ENCODE measurements at places on chromosomes 5 and 9.
A peak's percentile ranks its signal among the peaks of the same experiment; 100 is the strongest.

GRCh38 chr5:176365351-176366231 is at the start of gene ARL10:
Gene ARL10, plus strand, starts transcription at chr5:176365487. Its CDS starts 77 bp downstream, at chr5:176365564.
- peak; percentile 14 for DNase-seq

GRCh38 chr5:133360693-133361472 is 251.5 kb downstream of the FSTL4 start:
- DNase-seq, result no peak

- DNase-seq, result no peak
Observed at GRCh38 chr9:100354121-100354800, 1.5 kb upstream of the TEX10 start.

- no peak for DNase-seq
Observed at GRCh38 chr5:54093861-54094260, 216.5 kb downstream of the ARL15 start.

- no peak for DNase-seq
Observed at GRCh38 chr5:111670826-111671492, 86.0 kb downstream of the NREP start.

DNA sequence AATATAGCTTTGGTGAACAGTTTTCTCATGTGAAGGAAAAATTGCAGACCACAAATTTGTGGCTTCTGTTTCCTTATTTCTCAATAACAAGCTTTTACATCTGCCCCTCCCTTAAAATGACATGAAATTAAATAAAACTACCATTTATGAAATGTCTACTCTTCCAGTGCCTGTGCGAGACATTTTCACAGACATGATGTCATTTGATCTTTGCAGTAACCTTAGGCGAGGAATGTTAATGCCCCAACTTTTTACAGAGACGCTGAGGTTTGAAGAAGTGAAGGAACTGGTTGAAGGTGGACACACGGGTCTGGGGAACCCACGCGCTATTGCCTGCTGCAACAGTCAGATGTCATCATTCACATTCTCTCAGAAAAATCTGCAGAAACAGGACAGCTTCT is 61.5 kb downstream of the OSTF1 start:
- DNase-seq, result no peak

DNA sequence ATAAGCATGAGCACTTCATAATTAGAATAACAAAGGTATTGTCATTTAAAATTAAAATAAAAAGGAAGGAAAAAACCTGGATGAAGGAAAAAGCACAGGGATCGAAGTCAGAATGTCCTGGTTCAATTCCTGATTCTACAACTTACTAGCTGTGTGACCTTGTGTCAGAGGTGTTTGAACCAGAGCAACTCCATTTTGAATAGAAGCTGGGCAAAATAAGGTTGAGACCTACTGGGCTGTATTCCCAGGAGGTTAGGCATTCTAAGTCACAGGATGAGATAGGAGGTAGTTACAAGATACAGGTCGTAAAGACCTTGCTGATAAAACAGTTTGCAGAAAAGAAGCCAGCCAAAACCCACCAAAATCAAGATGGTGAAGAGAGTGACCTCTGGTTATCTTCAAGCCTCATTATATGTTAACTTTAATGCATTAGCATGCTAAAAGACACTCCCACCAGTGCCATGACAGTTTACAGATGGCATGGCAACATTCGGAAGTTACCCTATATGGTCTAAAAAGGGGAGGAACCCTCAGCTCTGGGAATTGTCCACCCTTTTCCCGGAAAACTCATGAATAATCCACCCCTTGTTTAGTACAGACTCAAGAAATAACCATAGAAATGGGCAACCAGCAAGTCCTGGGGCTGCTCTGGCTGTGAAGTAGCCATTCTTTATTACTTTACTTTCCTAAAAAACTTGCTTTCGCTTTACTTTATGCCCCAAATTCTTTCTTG is 412.7 kb downstream of the PIK3R1 start:
- DNase-seq, result no peak

- no peak for DNase-seq
Observed at GRCh38 chr5:57850109-57850508, 367.5 kb upstream of the ACTBL2 start.

- DNase-seq, result no peak
Observed at GRCh38 chr5:6545036-6545693, 87.7 kb downstream of the NSUN2 start.

DNA sequence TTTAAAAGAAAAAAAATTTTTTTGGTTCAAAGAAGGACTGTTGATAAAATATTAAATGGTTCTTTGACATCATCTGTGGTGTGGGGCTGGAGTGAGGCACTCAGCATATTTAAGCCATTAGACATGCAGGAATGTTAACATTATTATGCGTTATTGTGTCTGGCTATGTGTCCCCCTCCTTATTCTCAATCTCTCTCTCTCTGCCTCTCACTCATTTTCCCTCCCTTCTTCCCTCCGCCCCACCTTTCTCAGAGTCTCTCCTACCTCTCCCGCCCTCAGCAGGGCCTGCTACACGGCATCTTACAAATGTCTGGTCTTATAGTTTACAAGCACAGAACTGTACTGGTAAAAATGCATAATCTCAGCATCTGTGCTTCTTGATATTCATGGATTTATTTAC is 287.8 kb upstream of the TMEM161B start:
- DNase-seq, result no peak

GRCh38 chr5:515273-515836 is 8.9 kb downstream of the SLC9A3 start:
- no peak for DNase-seq

DNA sequence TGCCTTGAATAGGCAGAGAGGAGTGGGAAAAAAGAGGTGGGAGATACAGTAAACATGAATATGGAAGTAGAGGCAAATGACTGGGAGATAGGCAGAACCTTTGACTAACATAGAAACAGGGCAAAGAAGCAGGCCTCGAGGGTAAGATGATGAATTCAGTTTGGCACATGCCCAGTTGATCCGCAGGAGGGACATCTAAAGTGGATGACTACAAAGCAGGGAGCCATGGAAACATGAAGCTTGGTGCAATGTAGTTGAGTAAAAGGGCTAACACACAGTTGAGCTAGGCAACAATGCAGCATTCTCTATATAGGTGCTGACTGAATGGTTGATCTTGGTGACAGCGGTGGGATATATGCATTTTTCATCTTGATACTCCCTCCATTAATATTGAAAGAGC is 253.8 kb downstream of the DMRT2 start:
- DNase-seq, result no peak

- no peak for DNase-seq
Observed at GRCh38 chr5:159763562-159763961, 152.7 kb upstream of the ADRA1B start.

DNA sequence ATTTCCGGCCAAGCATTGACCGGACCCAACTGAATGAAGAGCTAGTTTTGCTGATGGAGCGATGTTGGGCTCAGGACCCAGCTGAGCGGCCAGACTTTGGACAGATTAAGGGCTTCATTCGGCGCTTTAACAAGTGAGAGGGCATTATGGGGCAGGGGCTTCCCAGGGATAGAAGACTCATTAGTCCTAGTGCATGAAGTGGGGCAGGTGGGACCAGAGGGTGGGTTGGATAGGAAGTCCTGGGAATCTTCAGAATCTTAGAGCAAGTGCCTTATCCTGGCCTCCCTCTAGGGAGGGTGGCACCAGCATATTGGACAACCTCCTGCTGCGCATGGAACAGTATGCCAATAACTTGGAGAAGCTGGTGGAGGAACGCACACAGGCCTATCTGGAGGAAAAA is 6.0 kb downstream of the SPAG8 start:
- DNase-seq, result no peak

DNA sequence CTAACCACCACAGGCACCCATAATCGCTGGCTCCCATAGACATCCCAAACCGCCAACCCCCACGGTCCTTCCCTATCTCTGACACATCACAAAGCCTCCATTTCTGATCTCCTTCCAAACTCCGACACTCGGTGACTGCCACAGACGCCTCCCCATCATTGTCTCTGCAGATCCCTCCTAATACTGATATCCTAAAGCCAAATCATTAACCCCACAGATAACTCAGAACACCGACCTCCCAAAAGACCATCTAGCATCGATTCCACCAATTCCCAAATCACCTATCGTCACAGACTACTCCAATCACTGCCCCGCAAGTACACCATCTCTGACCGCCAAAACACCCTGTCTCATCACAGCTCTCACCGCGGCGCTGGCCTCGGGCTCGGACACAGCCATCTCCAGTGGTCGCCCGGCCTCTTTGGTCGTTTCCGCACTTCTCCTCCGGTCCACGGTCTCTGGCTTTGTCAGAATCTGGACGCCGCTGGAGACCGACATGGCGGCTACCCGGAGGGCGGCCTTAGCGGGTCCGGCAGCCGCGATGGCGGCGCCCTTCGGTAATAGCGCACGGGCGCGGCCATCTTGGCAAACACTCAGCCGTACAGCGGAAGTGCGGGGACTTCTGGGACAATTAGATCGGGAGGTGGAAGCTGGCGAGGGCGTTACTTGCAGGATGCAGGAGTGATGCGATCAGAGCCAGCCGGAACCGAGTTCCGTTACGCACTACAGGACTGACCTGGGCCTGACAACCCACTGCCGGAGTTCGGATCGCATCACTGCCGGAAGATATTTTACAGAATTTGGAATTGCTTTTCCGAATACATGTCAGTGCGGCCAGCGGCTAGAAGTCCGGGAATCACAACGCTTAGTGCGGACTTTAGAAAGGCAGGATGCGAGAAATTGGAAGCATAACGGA is at the start of gene ZFP37:
Gene ZFP37, minus strand, starts transcription at position 534 of the 916 bp plus-strand sequence. Its CDS starts 36 bp downstream, at position 498.
- DNase-seq, result peak; percentile 57

- no peak for DNase-seq
Observed at GRCh38 chr5:131756942-131757341, 39.9 kb downstream of the FNIP1 start.

DNA sequence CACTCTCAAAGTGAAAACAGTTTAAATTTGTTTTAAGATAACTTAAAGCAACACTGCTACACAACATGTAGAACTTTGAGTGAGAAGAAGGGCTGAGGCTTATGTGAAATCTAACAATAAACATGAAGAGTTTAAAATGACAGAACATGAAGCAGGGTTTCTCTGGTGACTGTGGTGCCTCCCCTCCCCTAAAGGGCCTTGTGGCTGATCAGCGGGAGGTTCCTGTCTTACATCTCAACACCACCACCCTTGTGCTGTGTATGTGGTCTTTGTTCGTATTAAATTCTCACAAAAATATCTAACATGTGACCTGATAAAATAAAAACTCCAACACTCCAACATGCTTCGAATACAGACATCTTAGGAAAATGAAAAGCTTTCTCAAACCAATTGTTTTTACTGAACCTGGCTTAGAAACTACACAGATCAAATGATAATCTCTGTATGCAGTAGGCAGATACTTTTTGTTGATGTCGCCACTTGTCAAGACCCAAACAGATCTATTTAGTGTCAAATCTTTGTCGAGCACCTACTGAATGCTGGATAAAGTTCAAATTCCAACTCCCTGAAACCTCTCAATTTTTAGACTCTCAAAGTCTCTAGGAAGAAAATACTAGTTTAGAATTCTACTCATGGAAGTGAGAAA is 9.9 kb upstream of the IQGAP2 start:
- DNase-seq, result no peak

- DNase-seq, result peak; percentile 2
Observed at GRCh38 chr9:85290019-85290418, 451.7 kb downstream of the AGTPBP1 start.

DNA sequence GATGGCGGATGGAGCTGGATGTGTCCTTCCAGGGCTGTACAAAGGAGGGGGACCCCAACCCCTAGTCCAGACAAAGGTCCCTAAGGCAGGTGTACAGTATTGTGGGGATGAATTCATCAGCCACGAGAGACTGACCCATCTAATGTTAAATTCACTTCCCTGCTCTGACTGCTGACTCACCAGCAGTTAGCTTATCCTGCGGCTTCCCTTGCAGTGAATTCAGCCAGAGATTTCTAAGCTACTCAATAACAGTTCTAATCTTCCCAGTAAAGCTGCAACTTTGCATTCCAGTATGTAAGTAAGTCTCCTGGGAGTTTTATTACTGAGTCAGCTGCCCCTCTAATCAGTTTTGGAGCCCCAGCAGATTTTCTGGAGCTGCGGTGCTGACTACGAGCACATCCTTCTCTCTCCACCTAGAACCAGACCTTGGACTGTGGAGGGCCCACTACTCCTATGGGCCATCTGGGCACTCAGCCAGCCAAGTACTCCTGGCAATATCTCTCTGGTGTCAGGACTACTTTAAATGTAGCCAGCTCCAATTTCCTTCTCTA is 16.1 kb downstream of the B4GALT1 start:
- DNase-seq, result no peak

- no peak for DNase-seq
Observed at GRCh38 chr5:1532384-1532783, 8.6 kb upstream of the LPCAT1 start.

DNA sequence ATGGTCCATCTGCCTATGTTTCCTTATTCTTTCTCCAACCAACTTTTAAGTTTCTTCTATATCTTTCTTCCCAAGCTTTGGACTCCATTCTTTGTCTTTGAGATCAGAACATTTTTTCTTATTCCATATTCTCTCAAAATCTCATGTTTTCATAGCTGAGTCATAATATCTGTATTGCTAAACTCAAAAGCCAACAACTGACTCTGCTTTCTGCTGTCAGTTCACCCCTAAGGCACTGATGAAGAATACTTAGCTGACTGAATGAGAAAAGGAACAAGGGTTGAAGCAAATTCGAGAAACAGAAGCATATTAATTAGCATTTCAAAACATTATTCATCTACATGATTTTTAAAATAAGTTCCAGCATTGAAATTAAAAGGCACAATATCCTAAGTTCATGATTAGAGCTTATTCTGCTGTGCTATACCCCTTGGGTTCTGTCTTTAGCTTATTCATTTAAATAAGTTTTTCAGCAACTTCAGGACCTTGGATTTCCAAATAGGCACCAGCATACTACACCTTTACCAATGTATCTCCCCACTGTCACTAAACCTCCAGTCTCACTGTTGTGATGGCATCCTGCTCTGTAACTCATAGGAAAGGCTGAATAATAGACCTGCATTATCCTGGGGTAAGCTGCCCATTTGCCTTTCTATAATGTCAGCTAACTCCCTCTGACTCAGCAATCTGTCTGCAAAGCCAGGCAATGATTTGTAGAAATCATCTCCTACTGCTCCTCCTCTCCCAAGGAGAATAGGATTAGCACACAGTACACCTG is 49.9 kb upstream of the C5orf46 start:
- no peak for DNase-seq

- DNase-seq, result no peak
Observed at GRCh38 chr5:39665328-39665727, 240.5 kb upstream of the DAB2 start.

- no peak for DNase-seq
Observed at GRCh38 chr5:138083702-138084101, at the start of gene WNT8A. Gene WNT8A, plus strand, starts transcription at chr5:138084033. Its CDS starts 95 bp downstream, at chr5:138084128.

- DNase-seq, result no peak
Observed at GRCh38 chr5:6525910-6526309, 77.3 kb downstream of the UBE2QL1 start.

DNA sequence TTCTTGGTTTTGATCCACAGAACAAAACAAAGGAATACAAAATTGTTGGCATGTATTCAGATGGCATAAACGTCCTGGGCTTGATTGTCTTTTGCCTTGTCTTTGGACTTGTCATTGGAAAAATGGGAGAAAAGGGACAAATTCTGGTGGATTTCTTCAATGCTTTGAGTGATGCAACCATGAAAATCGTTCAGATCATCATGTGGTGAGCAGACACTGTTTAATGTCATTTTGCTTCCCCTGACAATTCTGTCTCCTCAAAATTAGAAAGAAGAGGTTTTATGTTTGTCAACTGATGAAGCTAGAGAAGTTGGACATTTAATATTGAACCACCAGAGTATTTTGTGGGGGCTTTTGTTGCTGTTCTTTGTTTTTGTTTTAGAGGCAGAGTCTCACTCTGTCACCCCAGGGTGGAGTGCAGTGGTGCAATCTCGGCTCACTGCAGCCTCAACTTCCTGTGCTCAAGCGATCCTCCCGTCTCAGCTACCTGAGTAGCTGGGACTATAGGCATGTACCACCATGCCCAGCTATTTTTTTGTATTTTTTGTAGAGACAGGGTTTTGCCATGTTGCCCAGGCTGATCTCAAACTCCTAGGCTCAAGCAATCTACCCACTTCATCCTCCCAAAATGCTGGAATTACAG is 82.0 kb downstream of the SLC1A1 start:
- no peak for DNase-seq

Data from stimulated activated CD8-positive, alpha-beta memory T cell treated with anti-CD3 and anti-CD28 coated beads, Interleukin-2, amount 100 ng/mL, for 1 hour (primary cell).